ENCODE measurements at places on chromosomes 3 and 15.

DNA sequence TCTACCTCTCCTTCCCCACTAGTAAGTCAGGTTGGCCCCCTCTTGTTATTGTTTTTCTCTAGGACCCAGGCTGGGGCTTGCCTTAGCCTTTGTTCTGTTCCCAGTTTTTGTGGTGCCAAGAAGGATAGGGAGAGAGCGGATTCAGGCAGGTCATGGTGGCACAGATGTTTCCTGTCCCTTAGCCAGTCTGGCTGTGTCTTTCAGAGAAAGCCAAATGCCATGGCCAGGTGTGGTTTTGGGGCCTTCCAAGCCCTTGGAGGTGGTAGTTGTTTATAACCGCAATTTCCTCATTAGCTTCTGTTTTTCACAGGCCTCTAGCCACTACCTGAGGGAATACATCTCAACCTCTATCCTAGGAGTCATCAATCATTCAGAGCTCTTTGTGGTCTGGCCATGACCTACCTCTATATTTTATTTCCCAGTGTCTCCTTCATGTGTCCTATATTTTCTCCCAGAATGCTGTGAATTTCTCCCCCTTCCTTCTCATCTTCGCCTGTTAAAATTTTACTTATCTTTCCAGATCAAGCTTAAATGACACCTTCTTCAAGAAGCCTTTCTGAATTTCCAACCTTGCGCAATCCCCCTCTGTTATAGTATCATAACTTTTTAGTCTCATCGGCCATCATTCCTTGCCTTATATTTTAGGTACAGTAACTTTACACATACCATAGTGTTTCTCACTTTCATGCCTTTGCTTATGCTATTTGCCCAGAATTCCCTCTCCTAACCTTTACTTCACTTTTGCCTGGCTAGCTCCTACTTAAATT, 38.2 kb downstream of the TIMP4 start:
- no peak for DNase-seq

GRCh38 chr3:149579838-149580542, 77.8 kb downstream of the WWTR1 start:
- no peak for DNase-seq

- no peak for DNase-seq
Observed at GRCh38 chr15:79116771-79117170, 26.2 kb upstream of the RASGRF1 start.

GRCh38 chr15:69979783-69980182, 117.9 kb downstream of the TLE3 start:
- DNase-seq: no peak

GRCh38 chr3:50130436-50130835, 24.7 kb upstream of the SEMA3F start:
- no peak for DNase-seq

All from stimulated activated CD4-positive, alpha-beta T cell treated with anti-CD3 and anti-CD28 coated beads, TNF-alpha, amount 100 ng/mL, for 4 hours (primary cell).